ENCODE measurements at places on chromosomes 11 and 22.

GRCh38 chr11:29963796-29964195, 53.0 kb downstream of the KCNA4 start:
- no peak for DNase-seq

GRCh38 chr11:91946397-91946951, 278.1 kb upstream of the FAT3 start:
- no peak for DNase-seq

GRCh38 chr11:2713094-2713493, 13.3 kb upstream of the KCNQ1OT1 start:
- no peak for DNase-seq

DNA sequence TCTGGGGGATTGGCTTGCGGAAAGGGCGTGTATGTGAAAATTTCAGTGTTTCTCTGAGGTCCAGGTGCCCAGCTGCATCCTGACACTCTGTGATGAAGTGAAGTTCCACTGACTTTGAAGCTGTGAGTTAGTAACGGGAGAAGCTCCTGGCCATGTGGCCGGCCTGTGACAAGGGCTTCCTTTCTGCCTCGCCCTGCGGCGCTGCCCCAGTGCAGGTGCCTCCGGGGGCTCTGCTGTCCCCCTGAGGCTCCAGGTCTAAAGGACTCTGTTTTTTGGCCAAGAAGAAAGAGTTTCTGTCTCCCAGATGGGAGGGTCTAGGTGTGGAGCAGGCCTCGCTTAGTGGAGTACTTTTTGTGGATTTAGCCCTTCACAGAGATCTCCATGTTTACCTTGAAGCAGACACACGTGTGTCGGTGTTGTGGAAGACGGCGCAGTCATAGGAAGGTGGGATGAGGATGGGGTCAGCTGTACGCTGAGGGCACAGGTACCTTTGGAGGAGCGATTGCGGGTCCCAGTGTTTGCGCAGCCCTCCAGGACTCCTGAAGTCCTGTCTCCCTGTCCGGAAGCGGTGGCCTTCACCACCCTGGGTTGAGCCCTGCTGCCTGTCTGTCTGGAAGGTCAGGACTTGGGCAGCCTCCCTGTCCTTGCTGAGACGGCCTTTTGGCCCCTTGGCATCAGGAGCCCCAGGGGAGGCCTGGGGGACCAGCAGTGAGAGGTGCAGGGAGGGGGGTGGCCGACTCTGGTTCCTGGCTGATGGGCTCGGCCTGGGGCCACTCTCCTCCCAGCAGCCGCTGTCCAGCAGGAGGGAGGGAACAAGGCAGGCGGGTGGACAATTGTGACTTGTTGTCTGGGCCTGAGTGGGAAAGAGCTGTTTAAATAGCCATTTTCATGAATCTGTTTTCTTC, 1249.3 kb downstream of the BRD1 start:
- no peak for DNase-seq

GRCh38 chr22:44667829-44668189, 34.2 kb upstream of the PRR5 start:
- peak; percentile 42 for DNase-seq

GRCh38 chr11:132933703-132934102, 598.6 kb downstream of the OPCML start:
- DNase-seq: no peak

DNA sequence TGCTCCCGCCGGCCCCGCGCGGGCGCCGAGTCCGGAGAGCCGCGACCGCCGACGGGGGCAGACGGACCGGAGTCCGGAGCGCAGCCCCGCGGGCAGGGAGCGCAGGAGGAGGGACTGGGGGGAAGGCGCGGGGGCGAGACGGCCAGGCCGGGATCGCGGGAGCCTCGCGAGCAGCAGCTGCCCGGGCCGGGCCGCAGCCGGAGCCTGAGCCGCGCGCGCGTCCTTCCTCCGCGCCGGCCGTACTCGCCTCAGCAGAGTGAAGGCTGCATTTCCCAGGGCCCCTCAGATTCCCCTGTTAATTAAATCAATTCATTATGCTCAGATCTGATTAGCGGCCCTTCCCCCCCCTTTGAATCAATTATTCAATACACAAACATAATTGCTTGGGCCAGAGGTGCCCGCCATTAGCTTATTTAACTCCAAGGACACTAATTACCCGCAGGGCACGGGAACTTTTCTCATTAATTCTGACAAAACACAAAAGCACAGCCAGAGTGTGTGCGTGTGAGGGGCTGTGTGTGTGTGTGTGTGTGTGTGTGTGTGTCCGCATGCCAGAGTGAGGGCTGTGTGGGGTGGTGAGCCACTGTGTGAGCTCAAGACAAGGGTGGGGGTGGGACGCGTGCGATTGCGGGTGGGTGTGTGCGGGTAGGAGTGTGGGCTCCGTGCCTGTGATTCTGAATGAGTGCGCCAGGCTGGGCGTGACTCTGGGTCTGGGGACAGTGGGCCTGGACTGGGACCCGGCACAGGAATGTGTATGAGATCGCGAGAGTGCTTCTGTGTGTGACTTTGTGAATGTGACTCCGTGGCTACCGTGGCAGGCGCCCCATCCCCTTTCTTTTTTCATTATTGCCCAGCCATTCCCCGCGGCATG, 5.1 kb upstream of the LMO1 start:
- no peak for DNase-seq

GRCh38 chr22:49721211-49721763, 106.4 kb downstream of the BRD1 start:
- no peak for DNase-seq

DNA sequence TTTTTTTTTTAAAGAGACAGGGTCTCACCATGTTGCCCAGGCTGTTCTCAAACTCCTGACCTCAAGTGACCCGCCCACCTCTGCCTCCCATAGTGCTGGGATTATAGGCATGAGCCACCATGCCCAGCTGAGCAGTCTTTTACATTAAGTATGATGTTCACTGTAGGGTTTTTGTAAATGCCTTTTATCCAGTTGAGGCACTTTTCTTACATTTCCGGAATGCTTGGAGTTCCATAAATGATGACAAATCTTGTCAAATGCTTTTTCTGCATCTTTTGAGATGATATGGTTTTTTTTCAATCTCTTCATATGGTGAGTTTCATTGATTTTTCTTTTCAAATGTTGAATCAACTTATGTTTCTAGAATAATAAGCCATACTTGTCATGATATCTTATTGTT, 29.4 kb upstream of the CTTN start:
- DNase-seq: no peak

DNA sequence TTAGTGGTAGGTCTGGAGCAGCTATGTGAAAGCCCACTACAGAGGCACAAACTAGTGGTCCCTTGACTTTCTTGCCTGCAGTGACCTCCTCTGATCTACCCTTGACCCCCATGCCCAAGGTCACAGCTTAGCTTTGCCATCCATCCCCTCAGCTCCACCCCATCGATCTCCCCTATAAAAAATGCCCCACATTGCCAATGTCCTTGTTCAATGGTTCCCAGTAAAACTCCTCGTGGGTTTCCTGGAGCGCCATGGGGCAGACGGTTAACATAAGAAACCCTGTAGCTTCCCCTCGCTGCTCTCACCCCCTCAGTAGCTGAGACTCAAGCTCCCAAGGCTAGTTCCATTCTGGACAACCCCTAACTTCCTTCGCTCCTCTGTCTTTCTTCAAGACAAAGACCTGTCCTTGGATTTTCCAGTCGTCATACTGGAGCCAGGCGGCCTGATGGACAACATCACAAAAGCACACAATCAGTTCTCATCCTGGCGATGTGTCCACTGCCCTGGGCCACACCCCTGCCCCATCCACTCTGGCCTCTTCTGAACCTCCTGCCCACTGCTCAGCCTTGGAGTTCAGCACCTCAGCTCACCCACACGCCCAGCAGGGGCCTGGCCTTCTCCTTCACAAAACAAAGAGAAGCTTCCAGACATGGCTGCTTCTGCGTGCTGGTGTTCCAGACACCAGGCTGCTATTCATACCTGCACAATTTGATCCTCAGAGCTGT, 1429.3 kb downstream of the BRD1 start:
- DNase-seq: no peak

- DNase-seq: no peak
These were observed 18.4 kb upstream of the CHRM4 start for GRCh38 chr11:46410021-46410420.

DNA sequence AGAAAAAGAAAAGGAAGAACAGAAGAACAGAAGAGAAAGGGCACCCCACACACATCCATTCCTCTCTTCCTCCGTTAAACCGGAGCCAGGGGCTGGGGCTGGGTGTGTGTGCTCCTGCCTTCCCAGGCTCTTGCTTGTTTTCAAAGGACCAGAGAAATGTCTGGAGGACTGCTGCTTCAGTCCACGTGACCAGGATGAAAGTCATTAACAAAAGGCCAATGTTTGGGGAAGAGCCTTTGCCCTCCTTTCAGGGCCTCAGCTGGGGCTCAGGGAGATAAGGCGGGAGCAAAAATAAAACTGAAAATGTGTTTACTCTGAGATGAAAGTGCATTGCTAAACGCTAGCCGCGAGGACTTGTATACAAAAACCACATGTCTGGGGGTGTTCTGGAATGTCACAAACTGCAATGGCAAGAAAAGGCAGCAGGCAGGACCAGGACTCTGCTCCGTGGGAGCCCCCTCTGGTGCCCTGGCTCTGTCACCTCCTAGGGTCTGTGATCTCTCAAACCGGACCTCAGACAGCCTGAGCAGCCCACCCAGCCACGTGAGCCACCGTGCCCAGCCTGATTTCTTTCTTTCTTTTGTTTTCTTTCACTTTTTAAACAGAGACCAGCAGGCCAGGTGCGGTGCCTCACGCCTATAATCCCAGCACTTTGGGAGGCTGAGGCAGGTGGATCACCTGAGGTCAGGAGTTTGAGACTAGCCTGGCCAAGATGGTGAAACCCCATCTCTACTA, 31.6 kb upstream of the MYH9 start:
- DNase-seq: no peak

- no peak for DNase-seq
These were observed 39.8 kb downstream of the KCNJ1 start for GRCh38 chr11:128827191-128827893.

DNA sequence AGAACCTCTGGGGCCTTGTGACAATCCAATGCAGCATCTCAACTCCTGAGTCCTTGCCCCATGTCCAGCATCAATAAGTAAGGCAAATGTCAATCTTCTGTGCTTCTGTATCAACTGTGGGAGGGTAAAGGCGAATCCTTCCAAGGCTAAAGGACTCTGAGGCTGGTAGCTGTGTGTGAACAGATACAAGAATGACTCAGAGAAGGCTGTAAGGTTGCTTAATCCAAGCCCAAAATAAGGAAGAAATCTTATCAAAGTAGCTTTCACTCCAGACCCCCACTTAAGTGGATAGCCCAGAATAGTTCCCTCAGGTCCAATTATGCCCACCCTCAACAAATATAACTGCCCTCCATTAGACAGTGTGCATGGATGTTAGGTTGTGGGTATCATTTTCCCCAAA, 28.1 kb upstream of the SCGB1A1 start:
- DNase-seq: no peak

- DNase-seq: no peak
These were observed 6.2 kb upstream of the SREBF2 start for GRCh38 chr22:41826430-41827383.

DNA sequence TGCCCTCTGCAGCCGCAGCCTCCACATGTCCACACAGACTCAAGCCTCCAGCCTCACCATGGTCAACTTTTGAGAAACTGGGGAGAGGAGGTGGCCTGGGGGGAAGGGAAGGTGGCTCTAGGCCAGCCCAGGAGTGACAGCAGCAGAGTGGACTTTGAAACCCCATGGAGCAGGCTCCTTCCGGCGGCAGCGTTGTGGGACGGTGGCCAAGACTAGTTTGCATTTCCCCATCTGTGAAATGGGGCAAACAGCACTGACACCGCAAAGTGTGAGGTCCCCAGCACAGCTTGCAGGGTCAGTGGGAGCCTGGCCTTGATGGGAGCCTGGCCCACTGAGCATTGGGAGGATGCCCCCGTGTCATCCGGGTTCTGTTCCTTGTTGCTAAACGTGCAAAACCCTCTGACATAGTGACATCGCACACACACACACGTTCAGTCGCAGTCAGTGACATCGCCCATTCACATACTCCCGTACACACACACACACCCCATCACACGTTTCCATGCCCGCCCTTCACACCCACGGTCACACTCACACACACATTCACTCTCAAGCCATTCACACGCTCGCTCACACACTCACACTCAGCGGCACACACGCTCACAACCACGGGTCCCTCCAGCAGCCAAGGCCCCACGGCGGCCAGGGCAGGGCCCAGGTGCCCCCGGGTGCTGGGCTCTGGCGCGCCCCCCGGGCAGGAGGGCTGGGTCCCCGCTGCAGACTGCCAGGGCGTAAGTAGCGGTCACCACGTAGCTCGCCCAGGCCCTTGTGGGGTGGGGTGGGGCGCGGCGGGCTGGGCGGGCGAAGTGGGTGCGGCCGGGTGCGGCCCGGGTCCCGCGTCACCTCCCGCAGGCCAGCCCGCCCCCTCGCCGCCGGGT, 585 bp downstream of the CYB5R3 start:
- peak; percentile 33 for DNase-seq

GRCh38 chr11:31764766-31765165, 46.4 kb downstream of the PAX6 start:
- DNase-seq: no peak

DNA sequence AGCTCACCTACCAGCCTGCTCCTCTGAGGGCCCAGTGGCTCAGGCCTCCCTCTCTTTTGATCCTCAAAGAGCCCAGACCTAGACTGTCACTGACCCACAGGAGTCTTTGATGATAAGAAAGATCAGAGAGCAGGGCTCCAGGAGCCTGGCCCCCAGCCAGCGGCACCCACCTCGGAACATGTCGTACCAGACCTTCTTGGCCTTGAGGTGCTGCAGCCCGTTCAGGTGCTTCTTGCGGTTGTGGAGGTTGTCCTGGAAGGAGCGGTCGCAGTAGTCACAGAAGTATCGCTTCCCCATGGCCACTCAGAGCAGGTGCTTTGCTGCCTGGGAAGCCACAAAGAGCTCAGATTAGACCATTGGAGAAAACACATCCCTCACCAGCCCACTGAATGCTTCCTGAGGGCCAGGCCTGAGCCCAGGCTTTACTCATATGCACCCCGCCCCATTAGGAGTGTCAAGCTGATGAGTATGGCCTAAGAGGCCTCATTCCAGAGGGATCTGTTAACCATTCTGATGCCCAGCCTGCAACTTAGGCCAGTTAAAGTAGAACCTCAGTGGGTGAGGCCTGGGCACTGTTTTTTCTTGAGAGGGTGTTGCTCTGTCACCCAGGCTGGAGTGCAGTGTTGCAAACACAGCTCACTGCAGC, 18.4 kb downstream of the ZMAT5 start:
- no peak for DNase-seq

DNA sequence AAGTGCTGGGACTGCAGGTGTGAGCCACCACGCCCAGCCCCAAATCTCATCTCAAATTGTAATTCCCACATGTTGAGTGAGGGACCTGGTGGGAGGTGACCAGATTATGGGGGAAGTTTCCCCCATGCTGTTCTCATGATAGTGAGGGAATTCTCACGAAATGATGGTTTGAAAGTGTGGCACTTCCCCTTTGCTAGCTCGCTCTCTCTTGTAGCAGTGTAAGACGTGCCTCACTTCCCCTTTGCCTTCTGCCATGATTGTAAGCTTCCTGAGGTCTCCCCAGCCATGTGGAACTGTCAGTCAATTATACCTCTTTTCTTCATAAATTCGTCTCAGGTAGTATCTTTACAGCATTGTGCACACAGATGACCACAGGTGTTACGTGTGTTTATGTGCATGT, 357.8 kb downstream of the CADM1 start:
- no peak for DNase-seq

GRCh38 chr11:32752001-32752400, 42.5 kb downstream of the CCDC73 start:
- no peak for DNase-seq

- no peak for DNase-seq
These were observed 4.0 kb upstream of the CYTH4 start for GRCh38 chr22:37278261-37278660.

GRCh38 chr11:130916910-130917309, 631 bp upstream of the SNX19 start:
- DNase-seq: no peak
